ENCODE measurements at places on chromosomes 12 and 14. TPM values are rescaled to one million over a fixed set of nuclear protein-coding genes. Genes with fewer than 3 reads are reported as not detected.

FGF23 gene
- not detected for total RNA-seq

AICDA gene
- not detected for total RNA-seq

BCL2L14 gene
- total RNA-seq = not detected

PRH2 gene
- not detected for total RNA-seq

NOXRED1 gene
- total RNA-seq = not detected

HNF1A gene
- 0.32 TPM for total RNA-seq

KCNC2 gene
- not detected for total RNA-seq

GPR68 gene
- 2.3 TPM for total RNA-seq

SMCO2 gene
- not detected for total RNA-seq

KERA gene
- not detected for total RNA-seq

DCP1B gene
- total RNA-seq = 8.7 TPM

STXBP6 gene
- 29.5 TPM for total RNA-seq

DPPA3 gene
- not detected for total RNA-seq

KRT77 gene
- not detected for total RNA-seq

SLC15A4 gene
- 54.6 TPM for total RNA-seq

DMAC2L gene
- total RNA-seq = 3.8 TPM

CTDSP2 gene
- 138 TPM for total RNA-seq

PYGL gene
- 77.9 TPM for total RNA-seq

All from cardiac atrium fibroblast (primary cell).